ENCODE measurements at places on chromosomes 16 and 17. TPM values are rescaled to one million over a fixed set of nuclear protein-coding genes. Genes with fewer than 3 reads are reported as not detected.
A peak's percentile ranks its signal among the peaks of the same experiment; 100 is the strongest.

The IGF2BP1 gene
- total RNA-seq, result 0.02 TPM

The KRT31 gene
- not detected for total RNA-seq

The CLEC19A gene
- total RNA-seq, result not detected

DNA sequence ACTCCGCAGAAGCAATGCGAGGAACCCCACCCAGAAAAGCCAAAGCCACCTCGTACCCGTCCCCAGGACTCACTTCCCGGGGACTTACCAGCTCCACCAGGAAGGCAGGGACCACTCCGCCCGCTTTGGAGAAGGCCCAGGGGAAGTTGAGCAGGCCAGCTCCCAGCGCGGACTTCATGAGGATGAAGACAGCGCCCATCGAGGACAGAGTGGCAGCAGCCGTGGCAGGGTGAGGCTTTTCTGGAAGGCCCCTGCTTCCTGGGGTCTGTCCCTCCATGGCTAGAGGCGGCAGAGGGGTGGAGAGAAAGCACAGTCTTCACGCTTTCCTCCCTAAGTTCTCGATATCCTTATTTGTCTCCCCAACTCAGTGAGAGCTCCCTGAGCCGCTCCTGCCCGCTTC lies 714 bp downstream of the SLC38A8 start:
- no peak overlapping the region for H3K4me3 ChIP-seq
- peaks cover 12% of the 10 kb centered on the region for H3K4me1 ChIP-seq
- no peak for DNase-seq
- no peaks in the 10 kb centered on the region for H3K36me3 ChIP-seq
- H3K27me3 ChIP-seq, result peaks cover 41% of the 10 kb centered on the region

DNA sequence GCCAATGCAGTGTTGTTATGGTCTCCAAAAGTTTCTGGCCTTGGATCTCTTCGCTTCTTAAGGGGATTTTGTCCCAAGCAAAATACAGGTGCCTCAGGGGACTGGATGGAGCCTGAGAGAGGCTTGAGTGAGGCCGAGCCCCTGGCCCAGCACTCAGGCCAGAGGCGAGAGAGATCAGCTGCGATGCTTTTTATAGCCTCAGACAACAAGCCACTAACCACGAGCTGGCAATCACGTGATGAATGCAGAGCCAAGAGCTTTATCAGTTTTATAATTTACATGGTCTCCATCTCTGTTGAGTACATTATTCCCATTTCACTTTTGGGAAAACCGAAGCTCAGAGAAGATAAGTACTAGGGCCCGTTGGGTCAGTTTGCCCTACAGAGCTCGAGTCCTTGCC lies 360.0 kb upstream of the CDH5 start:
- no peaks in the 10 kb centered on the region for H3K4me1 ChIP-seq
- no peaks in the 10 kb centered on the region for H3K36me3 ChIP-seq
- H3K27ac ChIP-seq, result no peak overlapping the region
- H3K4me3 ChIP-seq, result no peak overlapping the region
- no peak for DNase-seq
- no peaks in the 10 kb centered on the region for H3K27me3 ChIP-seq

DNA sequence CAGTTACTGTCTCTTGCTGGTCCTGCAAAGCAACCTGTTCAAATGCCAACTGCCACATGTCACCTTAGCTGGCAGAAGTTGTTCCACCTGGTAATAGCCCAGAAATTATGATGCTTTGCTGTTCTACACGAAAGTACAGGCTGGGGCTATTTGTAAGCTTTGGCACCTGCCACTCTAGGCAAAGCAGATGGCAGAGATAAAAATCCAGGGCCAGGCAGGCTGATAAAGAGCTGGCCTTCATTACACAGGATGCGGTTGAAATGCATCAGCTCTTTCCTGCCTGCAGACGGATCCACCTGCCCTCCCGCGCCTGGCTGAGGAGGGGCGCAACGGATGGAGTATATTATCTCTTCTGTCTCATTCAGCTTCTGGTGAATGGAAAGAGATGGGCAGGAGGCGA lies 29.3 kb upstream of the KDM8 start:
- H3K36me3 ChIP-seq, result peaks cover 6% of the 10 kb centered on the region
- no peak for DNase-seq

The KCNJ16 gene
- not detected for total RNA-seq

The PRSS27 gene
- 6.3 TPM for total RNA-seq

The SLC12A3 gene
- total RNA-seq, result not detected

DNA sequence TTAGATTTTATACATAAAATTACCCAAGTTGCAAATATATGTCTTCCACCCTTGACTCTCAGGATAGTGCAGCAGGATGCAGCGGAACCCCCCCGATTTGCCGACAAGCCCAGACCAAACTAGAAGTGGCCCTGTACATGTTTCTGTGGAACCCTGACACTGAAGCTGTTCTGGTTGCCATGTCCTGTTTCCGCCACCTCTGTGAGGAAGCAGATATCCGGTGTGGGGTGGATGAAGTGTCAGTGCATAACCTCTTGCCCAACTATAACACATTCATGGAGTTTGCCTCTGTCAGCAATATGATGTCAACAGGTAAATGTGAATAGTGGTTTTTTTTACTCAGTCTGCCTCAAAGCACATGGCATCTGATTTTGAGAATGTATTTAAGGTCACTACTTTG lies 70.7 kb downstream of the OMG start:
- no peak overlapping the region for H3K4me3 ChIP-seq
- no peaks in the 10 kb centered on the region for H3K4me1 ChIP-seq
- no peaks in the 10 kb centered on the region for H3K27me3 ChIP-seq
- no peak for DNase-seq

The NGFR gene
- total RNA-seq, result 0.26 TPM

The PERCC1 gene
- total RNA-seq, result not detected

The TTLL6 gene
- total RNA-seq, result not detected

- H3K36me3 ChIP-seq, result peaks cover 6% of the 10 kb centered on the region
- H3K4me1 ChIP-seq, result peaks cover 37% of the 10 kb centered on the region
- no peaks in the 10 kb centered on the region for H3K27me3 ChIP-seq
Measured at GRCh38 chr16:53803998-53804397, 100.0 kb downstream of the FTO start.

DNA sequence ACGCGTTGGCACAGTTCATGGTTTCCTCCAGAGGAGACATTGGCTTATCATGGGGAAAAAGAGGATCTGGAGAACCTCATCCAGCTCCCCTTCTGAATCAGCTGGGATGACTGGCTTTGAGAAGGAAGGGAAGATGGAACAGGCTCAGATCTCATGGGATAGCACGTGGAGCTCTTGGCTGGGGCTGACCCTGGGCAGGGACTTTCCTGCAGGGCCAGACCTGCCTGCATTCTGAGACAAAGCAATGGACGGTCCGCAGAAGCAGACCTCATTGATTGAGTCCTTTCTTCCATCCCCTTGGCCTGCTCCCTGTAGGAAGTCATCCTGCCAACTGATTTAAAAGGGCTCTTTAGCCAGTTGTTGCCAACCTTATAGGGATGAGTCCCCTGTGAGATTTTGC lies 26.2 kb downstream of the PLCD3 start:
- no peak overlapping the region for H3K4me3 ChIP-seq

The CFAP97D1 gene
- total RNA-seq, result not detected

DNA sequence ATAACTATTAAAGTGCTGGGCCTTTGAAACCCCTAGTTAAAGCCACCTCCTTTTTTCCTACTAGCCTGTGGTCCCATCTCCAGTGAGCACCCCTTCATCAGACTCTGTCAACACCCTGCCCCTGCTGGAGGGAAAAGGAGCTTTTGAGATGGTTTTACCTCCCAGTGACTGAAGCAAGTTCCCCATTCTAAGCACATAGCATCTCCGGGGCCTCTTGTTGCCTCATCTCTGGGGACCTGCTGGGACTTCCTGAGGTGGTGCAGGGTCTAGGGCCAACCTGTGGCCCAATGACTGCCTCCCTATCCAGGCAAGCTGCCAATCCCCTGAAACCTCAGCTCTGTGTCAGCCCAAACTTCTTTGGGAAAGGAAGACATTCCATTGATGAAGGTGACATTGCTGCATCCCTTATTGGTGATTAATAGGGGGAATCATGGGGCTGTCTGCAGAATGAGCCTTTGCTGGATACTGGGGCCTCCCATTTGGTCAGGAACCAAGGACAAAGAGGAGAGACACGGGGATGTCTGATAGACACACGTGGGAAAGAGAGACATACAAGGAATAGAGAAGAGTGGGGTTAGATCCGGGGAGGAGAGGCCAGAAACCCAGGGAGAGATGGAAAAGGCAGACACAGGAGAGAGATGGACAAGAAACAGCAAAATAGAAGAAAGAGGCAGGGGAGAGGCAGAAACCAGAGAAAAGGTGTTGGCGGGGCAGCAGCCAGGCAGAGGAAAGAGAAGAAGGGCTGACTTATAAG lies 2.4 kb downstream of the C1QL1 start:
- no peak overlapping the region for H3K27ac ChIP-seq
- no peak for DNase-seq
- peaks cover 15% of the 10 kb centered on the region for H3K4me1 ChIP-seq

- peaks cover 6% of the 10 kb centered on the region for H3K36me3 ChIP-seq
- DNase-seq, result no peak
- no peaks in the 10 kb centered on the region for H3K27me3 ChIP-seq
- H3K27ac ChIP-seq, result no peak overlapping the region
- H3K4me3 ChIP-seq, result peak overlapping the region; percentile 88
- H3K4me1 ChIP-seq, result peaks cover 10% of the 10 kb centered on the region
Measured at GRCh38 chr16:67560827-67561342, 1.4 kb upstream of the CTCF start.

- H3K27ac ChIP-seq, result no peak overlapping the region
- peaks cover 20% of the 10 kb centered on the region for H3K4me1 ChIP-seq
- H3K27me3 ChIP-seq, result no peaks in the 10 kb centered on the region
Measured at GRCh38 chr17:40468560-40468959, 25.3 kb downstream of the IGFBP4 start.

Data from MCF 10A (cell line).